ENCODE measurements at places on chromosomes 2 and 18. TPM values are rescaled to one million over a fixed set of nuclear protein-coding genes. Genes with fewer than 3 reads are reported as not detected.

The AQP12A gene
- total RNA-seq = not detected

The CRYGD gene
- total RNA-seq = not detected

The APLF gene
- 8.0 TPM for total RNA-seq

The IFIH1 gene
- 0.13 TPM for total RNA-seq

The FHL2 gene
- total RNA-seq = 11.4 TPM

The AOX1 gene
- total RNA-seq = 8.8 TPM

The CDKL4 gene
- not detected for total RNA-seq

The MRPS9 gene
- 52.1 TPM for total RNA-seq

The NAT8 gene
- not detected for total RNA-seq

The POTEE gene
- total RNA-seq = 0.35 TPM

The SCLY gene
- 53.9 TPM for total RNA-seq

The PID1 gene
- total RNA-seq = 0.40 TPM

The AP1S3 gene
- 5.6 TPM for total RNA-seq

The MYL12B gene
- 162 TPM for total RNA-seq

The KIAA2012 gene
- total RNA-seq = 0.86 TPM

- no peak overlapping the region for H3K4me3 ChIP-seq
- no peak for DNase-seq
- no peaks in the 10 kb centered on the region for H3K36me3 ChIP-seq
- H3K27ac ChIP-seq = no peak overlapping the region
- no peaks in the 10 kb centered on the region for H3K4me1 ChIP-seq
- H3K27me3 ChIP-seq = no peaks in the 10 kb centered on the region
Measured at GRCh38 chr2:121828281-121828731, 72.9 kb downstream of the TSN start.

- H3K36me3 ChIP-seq = no peaks in the 10 kb centered on the region
- no peaks in the 10 kb centered on the region for H3K27me3 ChIP-seq
- H3K4me1 ChIP-seq = no peaks in the 10 kb centered on the region
- no peak overlapping the region for H3K4me3 ChIP-seq
- no peak overlapping the region for H3K27ac ChIP-seq
Measured at GRCh38 chr2:49582946-49583345, 428.6 kb upstream of the FSHR start.

DNA sequence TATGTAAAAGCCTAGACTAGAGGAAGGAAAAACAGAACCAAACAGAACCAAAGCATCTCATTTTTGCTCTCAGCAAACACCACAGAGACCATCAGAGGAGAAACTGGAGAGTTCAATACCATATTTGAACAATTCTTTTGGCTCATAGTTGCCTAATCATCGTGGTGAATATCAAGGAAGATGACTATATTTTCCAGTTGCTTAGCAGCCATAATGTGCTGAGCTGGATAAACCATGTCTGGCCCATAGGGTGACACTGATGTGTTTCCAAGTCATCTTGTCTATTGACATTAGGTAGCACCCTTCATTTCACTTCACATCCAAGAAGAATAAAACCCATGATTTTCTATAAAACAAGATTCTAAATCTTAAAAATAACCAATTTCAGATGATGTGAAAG is 5.9 kb upstream of the XRCC5 start:
- H3K4me3 ChIP-seq = no peak overlapping the region
- no peaks in the 10 kb centered on the region for H3K36me3 ChIP-seq
- no peak for DNase-seq
- H3K4me1 ChIP-seq = no peaks in the 10 kb centered on the region
- H3K27ac ChIP-seq = no peak overlapping the region
- H3K27me3 ChIP-seq = no peaks in the 10 kb centered on the region

DNA sequence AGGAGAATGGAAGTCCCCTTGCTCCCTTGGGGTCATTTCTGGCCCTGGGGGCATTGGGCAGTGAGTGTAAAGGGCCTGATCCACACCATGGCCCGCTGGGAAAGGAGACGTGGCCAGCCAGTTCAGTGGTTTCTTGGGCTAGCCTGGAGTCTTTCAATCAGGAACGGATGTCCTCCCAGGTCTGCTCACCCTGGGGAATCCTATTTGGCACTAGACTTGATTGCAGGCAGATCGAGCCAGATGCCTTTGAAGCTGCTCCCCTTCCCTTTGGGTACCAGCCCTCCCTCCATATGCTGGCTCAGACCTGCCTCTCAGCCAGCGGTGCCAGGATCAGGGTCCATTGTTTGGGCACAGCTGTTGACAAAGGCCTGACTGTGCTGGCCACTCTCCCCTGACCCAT is 11.0 kb downstream of the FBLN7 start:
- no peak for DNase-seq
- no peaks in the 10 kb centered on the region for H3K36me3 ChIP-seq
- H3K27ac ChIP-seq = no peak overlapping the region
- H3K4me1 ChIP-seq = no peaks in the 10 kb centered on the region

DNA sequence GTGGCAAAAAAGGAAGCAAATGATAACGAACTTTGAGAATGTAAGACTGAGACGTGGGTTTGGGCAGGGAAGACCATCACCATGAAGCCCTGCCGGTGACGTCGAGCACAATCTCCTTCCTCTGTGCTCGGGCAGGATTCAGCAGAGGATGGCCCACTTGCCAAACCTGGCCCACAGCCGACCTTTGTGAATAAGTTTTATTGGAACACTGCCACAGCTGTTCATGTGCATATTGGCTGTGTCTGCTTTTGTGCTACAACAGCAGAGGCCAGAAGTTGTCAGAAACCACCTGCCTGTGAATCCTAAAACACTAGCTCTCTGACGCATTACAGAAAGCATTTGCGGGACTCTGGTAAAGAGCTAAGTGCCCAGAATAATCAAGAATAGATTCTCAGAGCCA is 223.9 kb downstream of the MYT1L start:
- H3K4me1 ChIP-seq = no peaks in the 10 kb centered on the region
- no peaks in the 10 kb centered on the region for H3K36me3 ChIP-seq
- H3K27ac ChIP-seq = no peak overlapping the region
- H3K27me3 ChIP-seq = no peaks in the 10 kb centered on the region
- DNase-seq = no peak
- H3K4me3 ChIP-seq = no peak overlapping the region

- H3K36me3 ChIP-seq = no peaks in the 10 kb centered on the region
- H3K4me3 ChIP-seq = no peak overlapping the region
- DNase-seq = no peak
- H3K27me3 ChIP-seq = no peaks in the 10 kb centered on the region
Measured at GRCh38 chr18:2629003-2629402, 26.5 kb upstream of the SMCHD1 start.

- peaks cover 34% of the 10 kb centered on the region for H3K27me3 ChIP-seq
- peak within 1 kb of the TSS; percentile 64 for H3K4me3 ChIP-seq
- no peaks in the 10 kb centered on the region for H3K36me3 ChIP-seq
- no peaks in the 10 kb centered on the region for H3K4me1 ChIP-seq
- DNase-seq = peak; percentile 69
Measured at GRCh38 chr2:237859533-237860272, at the start of gene RAMP1. TSS of gene RAMP1 (plus strand) at chr2:237859623. CDS start at chr2:237859676, 53 bp downstream.

GRCh38 chr2:231720292-231720986 is 12.1 kb downstream of the PTMA start:
- H3K4me3 ChIP-seq = no peak overlapping the region
- DNase-seq = peak; percentile 43
- H3K27me3 ChIP-seq = no peaks in the 10 kb centered on the region

- no peak for DNase-seq
- no peak overlapping the region for H3K27ac ChIP-seq
Measured at GRCh38 chr2:190618030-190618429, 30.9 kb upstream of the NAB1 start.

DNA sequence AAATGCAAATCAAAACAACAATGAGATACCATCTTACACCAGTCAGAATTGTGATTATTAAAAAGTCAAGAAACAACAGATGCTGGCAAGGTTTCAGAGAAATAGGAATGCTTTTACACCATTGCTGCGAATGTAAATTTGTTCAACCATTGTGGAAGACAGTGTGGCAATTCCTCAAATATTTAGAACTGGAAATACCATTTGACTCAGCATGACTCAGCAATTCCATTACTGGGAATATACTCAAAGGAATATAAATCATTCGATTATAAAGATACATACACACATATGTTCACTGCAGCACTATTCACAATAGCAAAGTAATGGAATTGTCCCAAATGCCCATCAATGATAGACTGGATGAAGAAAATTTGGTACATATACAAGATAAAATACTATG is 516.7 kb downstream of the ERBB4 start:
- H3K4me3 ChIP-seq = no peak overlapping the region
- DNase-seq = no peak
- H3K4me1 ChIP-seq = no peaks in the 10 kb centered on the region
- no peaks in the 10 kb centered on the region for H3K27me3 ChIP-seq

DNA sequence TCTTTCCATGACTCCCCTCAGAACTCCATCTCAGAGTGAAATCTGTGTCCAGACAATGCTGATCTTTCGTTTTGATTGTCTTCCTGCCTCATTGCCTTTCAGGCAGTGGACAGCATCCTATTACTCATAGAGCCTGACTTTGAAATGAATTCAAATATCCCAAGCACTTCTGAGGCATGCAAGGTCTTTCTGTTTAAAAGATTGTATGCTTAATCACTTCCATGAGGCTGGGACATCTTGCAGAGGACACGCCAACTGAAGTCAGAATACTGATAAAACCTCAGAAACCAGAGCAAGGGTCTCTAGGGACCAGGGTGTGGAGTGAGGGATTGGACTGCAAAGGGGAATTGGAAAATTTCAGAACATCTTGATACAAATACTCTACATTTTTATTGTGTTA is 836.5 kb upstream of the ID2 start:
- H3K4me1 ChIP-seq = peaks cover 4% of the 10 kb centered on the region
- no peak overlapping the region for H3K27ac ChIP-seq
- no peaks in the 10 kb centered on the region for H3K27me3 ChIP-seq
- no peaks in the 10 kb centered on the region for H3K36me3 ChIP-seq
- no peak overlapping the region for H3K4me3 ChIP-seq

DNA sequence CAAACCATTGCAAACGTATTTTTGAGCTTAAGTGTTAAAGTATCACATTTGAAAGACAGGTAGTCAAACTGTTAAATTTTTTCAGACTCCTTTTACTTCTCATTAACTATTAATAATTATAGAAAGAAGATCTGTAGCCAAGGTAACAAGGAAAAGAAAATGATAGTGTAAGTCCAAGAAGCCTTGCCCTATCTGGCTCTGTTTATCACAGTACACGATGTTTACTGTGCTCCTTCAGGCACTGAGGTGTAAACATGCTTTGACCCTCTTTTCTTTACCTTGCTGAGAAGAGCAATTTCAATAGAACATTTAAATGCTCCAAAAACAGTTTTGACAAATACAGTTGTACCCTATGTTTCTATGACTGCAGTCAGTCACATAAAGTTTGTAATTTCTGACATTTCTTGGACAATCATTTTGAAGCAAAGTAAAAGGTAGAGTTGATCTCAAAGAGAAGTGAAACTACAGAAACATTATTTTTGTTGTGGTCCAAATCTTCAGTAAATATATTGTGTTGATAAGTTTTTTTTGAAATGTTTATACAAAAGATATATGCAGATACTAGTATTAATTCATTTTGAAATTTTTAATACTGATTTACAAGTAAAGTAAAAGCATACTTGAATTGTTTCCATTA is 152.6 kb upstream of the KYNU start:
- H3K36me3 ChIP-seq = no peaks in the 10 kb centered on the region
- H3K27me3 ChIP-seq = no peaks in the 10 kb centered on the region
- no peak overlapping the region for H3K4me3 ChIP-seq
- H3K4me1 ChIP-seq = no peaks in the 10 kb centered on the region
- no peak overlapping the region for H3K27ac ChIP-seq

- H3K4me3 ChIP-seq = no peak overlapping the region
- no peaks in the 10 kb centered on the region for H3K4me1 ChIP-seq
- H3K36me3 ChIP-seq = peaks cover 73% of the 10 kb centered on the region
Measured at GRCh38 chr2:111128096-111128495, 7.4 kb downstream of the BCL2L11 start.

GRCh38 chr2:121793816-121794215 is 38.4 kb downstream of the TSN start:
- H3K4me3 ChIP-seq = no peak overlapping the region
- no peak overlapping the region for H3K27ac ChIP-seq
- H3K27me3 ChIP-seq = no peaks in the 10 kb centered on the region
- H3K4me1 ChIP-seq = no peaks in the 10 kb centered on the region

- H3K36me3 ChIP-seq = no peaks in the 10 kb centered on the region
- no peak overlapping the region for H3K4me3 ChIP-seq
- no peaks in the 10 kb centered on the region for H3K4me1 ChIP-seq
- no peaks in the 10 kb centered on the region for H3K27me3 ChIP-seq
- DNase-seq = no peak
- peak overlapping the region; percentile 26 for H3K27ac ChIP-seq
Measured at GRCh38 chr18:74412116-74412880, 44.8 kb downstream of the DIPK1C start.

DNA sequence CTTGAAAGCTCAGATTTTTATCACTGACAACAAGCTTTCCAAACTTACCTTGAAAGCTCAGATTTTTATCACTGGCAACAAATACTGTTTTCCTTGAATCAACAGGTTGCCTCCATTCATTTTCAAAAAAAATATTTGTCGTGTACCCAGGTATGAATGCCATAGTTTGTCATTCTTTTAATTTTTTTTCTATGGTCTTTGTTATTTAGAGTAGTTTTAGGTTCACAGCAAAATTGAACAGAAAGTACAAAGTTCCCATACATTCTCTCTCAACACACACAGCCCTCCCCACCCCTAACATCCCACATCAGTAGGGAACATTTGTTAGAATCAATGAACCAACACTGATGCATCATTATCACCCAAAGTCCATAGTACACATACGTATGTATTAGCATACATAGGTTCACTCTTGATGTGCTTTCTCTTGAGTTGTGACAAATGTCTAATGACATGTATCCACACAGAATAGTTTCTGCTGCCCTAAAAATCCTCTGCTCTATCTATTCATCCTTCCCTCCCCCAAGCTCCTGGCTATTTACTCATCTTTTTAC is 25.9 kb downstream of the WDR33 start:
- H3K4me1 ChIP-seq = no peaks in the 10 kb centered on the region
- peaks cover 35% of the 10 kb centered on the region for H3K36me3 ChIP-seq
- no peaks in the 10 kb centered on the region for H3K27me3 ChIP-seq
- no peak for DNase-seq

DNA sequence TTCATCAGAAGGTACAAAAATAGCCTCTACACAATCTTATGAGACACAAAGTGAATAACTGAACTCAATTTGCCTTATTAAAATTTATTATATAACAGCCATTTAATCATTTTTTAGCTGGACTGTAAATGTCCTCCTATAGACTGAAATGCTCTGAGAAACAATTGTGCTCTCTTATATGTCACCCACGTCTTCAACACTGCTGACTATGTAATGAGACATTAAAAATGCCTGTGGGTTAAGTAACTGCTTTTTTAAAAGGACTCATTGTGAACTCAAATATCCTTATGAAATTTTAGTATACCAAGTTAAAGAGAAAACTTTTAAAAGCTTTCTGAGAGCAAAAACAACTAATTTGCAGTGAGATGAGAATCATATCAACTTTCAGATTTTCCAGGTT is 10.4 kb upstream of the GALNT1 start:
- no peak overlapping the region for H3K4me3 ChIP-seq
- no peaks in the 10 kb centered on the region for H3K4me1 ChIP-seq
- no peak overlapping the region for H3K27ac ChIP-seq
- no peaks in the 10 kb centered on the region for H3K36me3 ChIP-seq
- no peak for DNase-seq
- H3K27me3 ChIP-seq = no peaks in the 10 kb centered on the region

Data from endodermal cell (in vitro differentiated cells).